ENCODE measurements at places on chromosomes 3 and 15.
A peak's percentile ranks its signal among the peaks of the same experiment; 100 is the strongest.

GRCh38 chr3:60000311-60001105 is 950.7 kb upstream of the CFAP20DC start:
- H3K27me3 ChIP-seq = no peaks in the 10 kb centered on the region
- peaks cover 61% of the 10 kb centered on the region for H3K4me1 ChIP-seq

DNA sequence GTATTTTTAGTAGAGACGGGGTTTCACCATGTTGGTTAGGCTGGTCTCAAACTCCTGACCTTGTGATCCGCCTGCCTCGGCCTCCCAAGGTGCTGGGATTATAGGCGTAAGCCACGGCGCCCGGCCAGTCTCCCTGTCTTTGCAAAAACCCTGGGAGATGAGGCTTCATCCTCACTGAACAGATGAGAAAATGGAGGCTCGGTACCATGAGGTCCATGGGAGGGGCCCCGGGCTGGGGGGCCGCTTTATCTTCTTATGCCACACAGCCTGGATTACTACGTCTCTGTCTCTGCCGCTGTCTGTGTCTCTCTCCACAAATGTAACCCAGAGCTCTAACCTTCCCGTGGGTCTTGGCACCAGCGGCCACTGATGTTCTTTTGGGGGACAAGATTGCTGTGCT is 39.1 kb downstream of the ABTB1 start:
- H3K36me3 ChIP-seq = no peaks in the 10 kb centered on the region
- no peaks in the 10 kb centered on the region for H3K27me3 ChIP-seq
- H3K4me1 ChIP-seq = no peaks in the 10 kb centered on the region
- no peak overlapping the region for H3K27ac ChIP-seq

GRCh38 chr15:53978253-53978906 is at the start of gene UNC13C:
Gene UNC13C, plus strand, starts transcription at chr15:53978441. Its CDS starts 34,463 bp downstream, at chr15:54012904.
- no peaks in the 10 kb centered on the region for H3K36me3 ChIP-seq
- DNase-seq = no peak
- H3K27me3 ChIP-seq = peaks cover 29% of the 10 kb centered on the region
- H3K4me1 ChIP-seq = peaks cover 11% of the 10 kb centered on the region

GRCh38 chr3:175777965-175778364 is 918.8 kb downstream of the NAALADL2 start:
- H3K4me3 ChIP-seq = no peak overlapping the region
- no peak overlapping the region for H3K27ac ChIP-seq
- no peak for DNase-seq
- no peaks in the 10 kb centered on the region for H3K36me3 ChIP-seq
- no peaks in the 10 kb centered on the region for H3K4me1 ChIP-seq

- H3K36me3 ChIP-seq = no peaks in the 10 kb centered on the region
- H3K4me1 ChIP-seq = no peaks in the 10 kb centered on the region
- no peak overlapping the region for H3K27ac ChIP-seq
Measured at GRCh38 chr3:64871834-64872249, 184.0 kb upstream of the ADAMTS9 start.

GRCh38 chr15:78178064-78178463 is 28.9 kb downstream of the IDH3A start:
- H3K27me3 ChIP-seq = no peaks in the 10 kb centered on the region
- no peak overlapping the region for H3K4me3 ChIP-seq
- no peaks in the 10 kb centered on the region for H3K36me3 ChIP-seq
- no peak for DNase-seq
- H3K27ac ChIP-seq = no peak overlapping the region

- H3K4me1 ChIP-seq = peaks cover 4% of the 10 kb centered on the region
- H3K4me3 ChIP-seq = no peak overlapping the region
- H3K27me3 ChIP-seq = peaks cover 3% of the 10 kb centered on the region
- no peak overlapping the region for H3K27ac ChIP-seq
Measured at GRCh38 chr3:170322566-170323269, 34.8 kb upstream of the SKIL start.

DNA sequence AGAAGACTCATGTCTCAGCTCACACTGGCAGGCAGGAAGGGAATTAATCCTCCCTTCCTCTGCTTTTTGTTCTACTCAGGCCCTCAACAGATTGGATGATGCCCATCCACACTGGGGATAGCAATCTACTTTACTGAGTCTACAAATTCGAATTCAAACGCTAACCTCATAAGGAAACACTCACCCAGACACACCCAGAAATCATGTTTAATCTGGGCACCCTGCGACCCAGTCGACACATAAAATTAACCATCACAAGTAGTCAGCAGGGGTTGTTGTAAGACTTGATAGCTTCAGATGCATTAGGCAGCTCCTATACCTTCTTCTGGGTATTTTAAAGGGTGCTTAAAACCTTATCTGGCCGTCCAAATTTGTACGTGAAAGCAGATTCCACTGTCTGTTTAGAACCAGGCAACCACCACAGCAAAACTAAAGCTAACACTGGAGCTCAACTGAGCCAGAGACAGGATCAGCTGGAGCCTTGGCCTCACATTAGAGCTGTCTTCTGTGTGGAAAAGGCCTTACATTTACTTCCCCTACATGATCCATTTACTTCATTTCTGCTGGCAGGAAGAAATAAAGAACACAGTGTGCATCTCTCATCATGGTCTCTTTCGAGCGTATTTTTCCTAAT is 407.3 kb upstream of the PPP2R3A start:
- H3K27me3 ChIP-seq = no peaks in the 10 kb centered on the region
- H3K27ac ChIP-seq = no peak overlapping the region
- H3K4me3 ChIP-seq = no peak overlapping the region
- H3K36me3 ChIP-seq = no peaks in the 10 kb centered on the region
- DNase-seq = no peak
- no peaks in the 10 kb centered on the region for H3K4me1 ChIP-seq

GRCh38 chr15:65942436-65942835 is 73.1 kb downstream of the RAB11A start:
- H3K4me3 ChIP-seq = no peak overlapping the region
- no peaks in the 10 kb centered on the region for H3K36me3 ChIP-seq
- no peak overlapping the region for H3K27ac ChIP-seq
- DNase-seq = no peak
- peaks cover 3% of the 10 kb centered on the region for H3K4me1 ChIP-seq
- no peaks in the 10 kb centered on the region for H3K27me3 ChIP-seq

- no peak for DNase-seq
- H3K4me3 ChIP-seq = no peak overlapping the region
- no peaks in the 10 kb centered on the region for H3K36me3 ChIP-seq
- H3K27me3 ChIP-seq = no peaks in the 10 kb centered on the region
- no peak overlapping the region for H3K27ac ChIP-seq
- H3K4me1 ChIP-seq = no peaks in the 10 kb centered on the region
Measured at GRCh38 chr3:99256788-99257187, 355.3 kb upstream of the DCBLD2 start.

DNA sequence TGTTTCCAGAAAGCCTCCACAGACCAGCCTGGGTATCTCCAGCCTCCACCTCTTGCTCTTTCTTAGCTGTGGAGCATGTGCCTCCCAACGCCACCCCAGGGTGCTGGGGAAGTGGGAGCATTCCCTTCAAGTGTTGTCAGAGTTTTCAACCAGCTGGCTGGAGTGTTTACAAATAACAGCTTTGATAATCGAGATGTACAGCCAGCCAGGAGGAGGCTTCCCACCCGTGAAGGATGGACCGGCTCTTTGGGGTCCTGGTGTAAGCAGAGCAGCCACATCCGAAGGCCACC is 8.5 kb upstream of the OXTR start:
- DNase-seq = no peak
- no peak overlapping the region for H3K27ac ChIP-seq
- H3K4me1 ChIP-seq = no peaks in the 10 kb centered on the region
- H3K36me3 ChIP-seq = no peaks in the 10 kb centered on the region

- H3K4me1 ChIP-seq = no peaks in the 10 kb centered on the region
- H3K4me3 ChIP-seq = no peak overlapping the region
- no peaks in the 10 kb centered on the region for H3K27me3 ChIP-seq
- DNase-seq = no peak
Measured at GRCh38 chr3:105944721-105945120, 75.9 kb upstream of the CBLB start.

- H3K36me3 ChIP-seq = no peaks in the 10 kb centered on the region
- peak overlapping the region; percentile 57 for H3K27ac ChIP-seq
- DNase-seq = no peak
Measured at GRCh38 chr3:15361494-15362214, 29.3 kb upstream of the SH3BP5 start.

- no peak for DNase-seq
- peak overlapping the region; percentile 2 for H3K4me3 ChIP-seq
- H3K4me1 ChIP-seq = peaks cover 65% of the 10 kb centered on the region
- H3K27ac ChIP-seq = peak overlapping the region; percentile 61
Measured at GRCh38 chr3:129282727-129283327, 4.2 kb downstream of the HMCES start.

GRCh38 chr3:183317886-183318865 is 65.1 kb downstream of the B3GNT5 start:
- no peak overlapping the region for H3K27ac ChIP-seq
- DNase-seq = no peak
- H3K27me3 ChIP-seq = no peaks in the 10 kb centered on the region
- no peaks in the 10 kb centered on the region for H3K36me3 ChIP-seq
- H3K4me1 ChIP-seq = peaks cover 12% of the 10 kb centered on the region

GRCh38 chr3:72887343-72887704 is 522 bp upstream of the GXYLT2 start:
- H3K27ac ChIP-seq = no peak overlapping the region
- no peaks in the 10 kb centered on the region for H3K36me3 ChIP-seq
- peak overlapping the region; percentile 73 for H3K4me3 ChIP-seq
- peaks cover 15% of the 10 kb centered on the region for H3K4me1 ChIP-seq

- no peak overlapping the region for H3K4me3 ChIP-seq
- DNase-seq = no peak
- no peak overlapping the region for H3K27ac ChIP-seq
- H3K27me3 ChIP-seq = no peaks in the 10 kb centered on the region
Measured at GRCh38 chr3:171301002-171301401, 159.2 kb downstream of the TNIK start.

GRCh38 chr15:61687651-61688050 is 372.6 kb downstream of the VPS13C start:
- no peaks in the 10 kb centered on the region for H3K27me3 ChIP-seq
- no peak for DNase-seq
- no peak overlapping the region for H3K27ac ChIP-seq
- no peaks in the 10 kb centered on the region for H3K4me1 ChIP-seq
- H3K4me3 ChIP-seq = no peak overlapping the region

DNA sequence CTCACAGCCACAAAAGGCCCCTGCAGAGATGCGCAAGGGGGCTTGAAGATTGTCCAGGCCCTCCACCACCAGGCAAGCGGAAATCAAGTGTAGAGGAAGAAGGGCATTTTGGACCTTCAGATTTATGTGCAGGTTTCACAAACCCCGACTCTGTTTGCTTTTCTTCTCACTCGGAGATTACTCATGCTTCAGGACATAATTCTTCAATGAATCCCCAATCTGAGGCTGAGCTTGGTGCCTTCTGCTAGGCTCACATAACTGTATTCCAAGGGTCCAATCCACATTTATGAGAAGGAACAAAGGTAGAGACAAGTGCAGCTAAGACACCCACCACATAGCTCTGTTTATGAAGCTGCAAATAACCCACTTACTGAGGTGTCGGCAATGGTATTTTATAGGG is 50.6 kb upstream of the NMNAT3 start:
- DNase-seq = no peak
- H3K4me3 ChIP-seq = no peak overlapping the region
- no peaks in the 10 kb centered on the region for H3K36me3 ChIP-seq
- peaks cover 21% of the 10 kb centered on the region for H3K27me3 ChIP-seq
- H3K27ac ChIP-seq = no peak overlapping the region

DNA sequence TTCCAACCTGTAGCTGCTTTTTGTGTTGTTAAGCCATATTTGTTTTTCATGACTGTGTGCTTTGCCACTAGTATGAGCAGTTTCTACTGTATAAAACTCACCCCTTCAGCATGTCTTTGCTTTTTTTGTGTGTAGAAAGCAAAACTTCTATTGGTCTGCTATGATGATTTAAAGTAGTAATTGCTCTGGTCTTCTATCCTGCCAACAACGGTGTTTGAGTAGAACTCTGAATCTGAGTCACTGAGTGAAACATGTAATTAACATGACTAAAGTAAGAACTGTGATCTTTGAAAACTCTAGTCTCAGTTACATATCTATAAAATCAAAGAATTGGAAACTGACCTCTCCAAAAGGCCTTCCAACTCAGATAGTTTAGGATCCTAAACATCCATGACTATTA is 133.6 kb downstream of the TPRG1 start:
- H3K4me1 ChIP-seq = peaks cover 31% of the 10 kb centered on the region
- H3K4me3 ChIP-seq = no peak overlapping the region
- no peak for DNase-seq
- H3K27me3 ChIP-seq = no peaks in the 10 kb centered on the region
- no peaks in the 10 kb centered on the region for H3K36me3 ChIP-seq
- peak overlapping the region; percentile 71 for H3K27ac ChIP-seq

GRCh38 chr3:15405448-15406050 is 21.8 kb downstream of the METTL6 start:
- peak; percentile 60 for DNase-seq
- peaks cover 1% of the 10 kb centered on the region for H3K4me1 ChIP-seq
- no peaks in the 10 kb centered on the region for H3K27me3 ChIP-seq
- H3K36me3 ChIP-seq = no peaks in the 10 kb centered on the region

DNA sequence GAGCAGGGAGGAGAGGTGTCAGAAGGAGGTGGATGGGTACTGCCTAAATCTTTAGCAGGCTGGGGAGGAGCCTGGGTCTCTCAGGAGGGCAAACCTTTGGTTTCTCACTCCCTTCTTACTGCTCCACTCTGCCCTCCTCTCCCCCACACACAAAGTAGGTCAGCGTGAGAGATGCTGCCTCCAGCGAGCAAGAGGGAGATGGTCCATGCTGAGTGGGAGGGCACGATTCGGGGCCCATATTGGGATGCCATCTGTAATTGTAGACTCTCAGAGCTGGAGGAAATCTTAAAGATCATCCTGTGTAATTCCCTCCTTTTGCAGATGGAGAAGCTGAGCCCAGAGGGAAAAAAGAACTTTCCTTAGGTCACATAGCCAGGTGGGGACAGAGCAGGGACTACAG is 34.2 kb upstream of the SYN2 start:
- peaks cover 13% of the 10 kb centered on the region for H3K27me3 ChIP-seq
- H3K4me3 ChIP-seq = no peak overlapping the region
- H3K36me3 ChIP-seq = peaks cover 7% of the 10 kb centered on the region
- no peak overlapping the region for H3K27ac ChIP-seq
- no peaks in the 10 kb centered on the region for H3K4me1 ChIP-seq
- DNase-seq = no peak

DNA sequence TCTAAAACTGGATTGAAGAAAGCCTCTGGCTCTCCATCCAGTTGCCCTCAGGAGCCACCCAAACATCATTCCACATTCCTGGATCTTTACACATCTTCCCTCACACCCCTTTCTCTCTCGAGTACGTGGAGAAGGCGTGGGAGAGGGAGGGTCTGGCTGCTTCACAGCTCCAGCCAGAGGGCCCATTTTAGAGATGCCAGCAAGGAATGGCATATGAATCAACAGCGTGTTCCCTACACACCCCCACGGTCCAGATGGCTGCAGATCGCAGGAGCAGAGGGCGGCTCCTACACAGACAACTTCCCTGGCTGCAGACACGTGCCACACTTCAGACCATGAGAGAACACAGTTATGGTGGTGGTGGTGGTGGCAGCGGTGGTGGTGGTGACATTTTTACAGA is 280.1 kb downstream of the ERC2 start:
- H3K27me3 ChIP-seq = peaks cover 3% of the 10 kb centered on the region
- no peak for DNase-seq
- no peaks in the 10 kb centered on the region for H3K4me1 ChIP-seq
- no peak overlapping the region for H3K4me3 ChIP-seq

- H3K36me3 ChIP-seq = peaks cover 51% of the 10 kb centered on the region
- no peak for DNase-seq
- no peaks in the 10 kb centered on the region for H3K27me3 ChIP-seq
- H3K27ac ChIP-seq = no peak overlapping the region
- H3K4me1 ChIP-seq = no peaks in the 10 kb centered on the region
Measured at GRCh38 chr3:4401441-4401840, 65.6 kb downstream of the SUMF1 start.

- H3K27ac ChIP-seq = peak overlapping the region; percentile 87
- H3K36me3 ChIP-seq = peaks cover 45% of the 10 kb centered on the region
- no peak overlapping the region for H3K4me3 ChIP-seq
- no peak for DNase-seq
- H3K4me1 ChIP-seq = no peaks in the 10 kb centered on the region
Measured at GRCh38 chr3:48856469-48856868, 8.8 kb upstream of the PRKAR2A start.
